ENCODE measurements at places on chromosomes 1 and 21.

- DNase-seq = no peak
Measured at GRCh38 chr1:204170494-204171155, 4.5 kb upstream of the REN start.

DNA sequence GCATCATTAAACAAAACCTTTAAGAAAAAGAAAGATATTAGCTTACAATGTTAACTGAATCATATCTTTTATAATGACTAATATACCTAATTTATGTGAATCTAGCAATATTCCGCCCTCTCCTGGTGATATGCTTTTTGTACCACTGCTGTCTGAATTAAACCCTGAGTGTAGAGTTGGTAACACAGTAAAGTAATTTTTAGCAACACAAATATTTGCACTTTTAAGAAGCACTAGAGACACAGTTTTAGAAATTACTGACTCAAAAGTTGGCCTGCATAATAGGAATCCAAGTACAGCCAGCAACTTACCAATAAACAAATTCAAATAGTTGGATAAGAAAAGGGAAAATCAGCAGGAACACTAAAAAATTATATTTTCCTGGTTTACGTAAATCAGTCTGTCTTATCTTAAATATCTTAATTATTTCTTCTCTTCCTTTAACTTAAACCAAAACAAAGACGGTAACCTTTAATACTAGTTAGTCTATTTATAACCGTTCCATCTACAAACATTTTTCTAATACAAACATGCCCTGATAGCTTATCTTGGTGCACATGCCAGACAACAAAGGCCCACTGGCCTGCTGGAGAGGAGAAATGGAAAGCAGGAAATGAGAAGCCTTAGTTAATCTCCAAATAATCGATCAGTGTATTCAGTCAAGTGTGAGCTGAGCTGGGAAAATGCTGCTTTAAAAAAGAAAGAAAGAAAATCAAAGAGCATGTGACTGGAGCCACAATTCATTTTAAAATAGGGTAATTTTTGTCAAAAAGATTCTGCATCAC is 246.0 kb downstream of the RERE start:
- DNase-seq = no peak

DNA sequence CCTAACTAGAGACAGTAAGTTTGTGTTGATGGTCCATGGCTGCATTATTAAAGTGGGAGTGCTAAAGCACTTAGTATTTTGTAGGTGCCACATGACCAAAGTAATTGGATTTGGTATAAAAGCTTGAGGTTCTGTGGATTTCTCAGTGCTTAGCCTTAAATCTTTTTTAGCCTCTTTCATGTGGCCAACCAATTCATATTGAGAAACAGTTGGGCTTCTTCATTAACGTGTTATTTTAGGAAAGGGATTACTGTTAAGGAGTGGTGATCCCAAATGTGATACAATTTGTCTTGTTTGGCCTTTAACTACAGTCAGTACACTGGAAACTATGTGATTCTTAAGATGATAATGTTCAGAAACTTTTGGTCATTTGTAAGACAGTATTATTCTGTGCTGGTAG is 25.5 kb downstream of the MAN1A2 start:
- no peak for DNase-seq

- no peak for DNase-seq
Measured at GRCh38 chr1:38502758-38503157, 356.8 kb downstream of the RRAGC start.

GRCh38 chr1:150572918-150573647 is 6.3 kb downstream of the MCL1 start:
- no peak for DNase-seq

DNA sequence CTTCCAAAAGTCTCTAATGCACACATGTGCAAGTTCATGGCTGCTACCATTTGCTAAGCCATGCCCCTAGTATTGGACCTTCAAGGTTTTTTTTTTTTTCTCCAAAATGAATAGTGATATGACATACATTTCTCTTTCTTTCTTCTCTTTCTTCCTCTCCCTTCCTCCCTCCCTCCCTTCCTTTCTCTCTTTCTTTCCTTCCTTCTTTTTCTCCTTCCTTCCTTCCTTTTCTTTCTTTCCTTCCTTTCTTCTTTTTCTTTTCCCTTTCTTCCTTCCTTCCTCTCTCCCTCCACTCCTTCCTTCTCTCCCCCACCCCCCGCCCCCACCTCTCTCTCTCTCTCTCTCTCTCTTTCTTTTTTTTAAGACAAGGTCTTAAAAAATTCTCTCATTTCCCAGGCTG is 3.4 kb upstream of the RNF187 start:
- DNase-seq = no peak

GRCh38 chr1:229430761-229431283 is 3.1 kb downstream of the ACTA1 start:
- DNase-seq = no peak

DNA sequence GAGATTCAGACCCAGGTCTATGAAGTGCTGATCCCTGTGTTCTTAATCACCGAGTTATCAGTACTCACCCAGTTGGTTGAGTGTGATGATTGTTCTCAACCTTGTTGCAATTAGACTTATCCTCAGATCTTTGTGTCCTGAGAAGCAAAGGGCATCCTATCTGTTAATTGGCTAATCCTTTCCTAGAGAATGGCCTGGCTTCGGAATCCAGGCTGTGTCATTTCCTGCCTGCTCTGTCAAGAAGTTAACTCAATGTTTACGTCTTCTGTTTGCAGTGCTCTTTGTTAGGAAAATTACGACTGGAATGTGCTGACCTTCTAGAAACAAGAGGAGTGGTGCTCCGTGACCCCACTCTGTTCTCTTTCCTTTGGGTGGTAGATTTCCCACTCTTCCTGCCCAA is 14.7 kb downstream of the GAS5 start:
- DNase-seq = no peak

GRCh38 chr1:153032677-153033308 is 1.8 kb downstream of the SPRR1B start:
- no peak for DNase-seq
